ENCODE measurements at places on chromosomes 3 and 15.

GRCh38 chr3:151329363-151329762 lies at the start of gene P2RY13:
Gene P2RY13 (minus strand): TSS chr3:151329549. CDS start chr3:151329528, 21 bp downstream.
- no peak for DNase-seq

GRCh38 chr15:38547255-38547997 lies 17.2 kb downstream of the RASGRP1 start:
- DNase-seq = no peak

DNA sequence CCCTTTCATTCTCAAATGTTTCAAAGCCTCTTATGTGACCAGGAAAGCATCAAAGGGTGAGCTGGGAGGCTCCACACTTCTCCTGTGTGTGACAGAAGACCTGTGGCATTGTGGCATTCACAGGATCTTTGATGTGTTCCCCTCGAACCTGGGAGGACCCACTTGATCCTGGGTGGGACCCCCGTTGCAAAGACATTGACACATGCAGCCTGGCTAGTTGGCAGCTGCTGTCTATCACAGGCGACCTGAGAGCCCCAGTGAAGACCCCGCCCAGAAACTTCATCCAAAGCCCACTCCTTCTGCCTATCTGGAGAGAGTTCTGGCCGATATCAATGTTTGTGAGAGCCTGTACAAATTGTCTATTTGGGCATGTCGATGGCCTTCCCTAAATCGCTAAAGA lies 140.4 kb upstream of the ATP2B2 start:
- DNase-seq = no peak

- peak; percentile 28 for DNase-seq
These were observed 69.3 kb downstream of the CHAC1 start for GRCh38 chr15:41022487-41023090.

GRCh38 chr3:138919325-138919724 lies 27.6 kb downstream of the FOXL2 start:
- no peak for DNase-seq

DNA sequence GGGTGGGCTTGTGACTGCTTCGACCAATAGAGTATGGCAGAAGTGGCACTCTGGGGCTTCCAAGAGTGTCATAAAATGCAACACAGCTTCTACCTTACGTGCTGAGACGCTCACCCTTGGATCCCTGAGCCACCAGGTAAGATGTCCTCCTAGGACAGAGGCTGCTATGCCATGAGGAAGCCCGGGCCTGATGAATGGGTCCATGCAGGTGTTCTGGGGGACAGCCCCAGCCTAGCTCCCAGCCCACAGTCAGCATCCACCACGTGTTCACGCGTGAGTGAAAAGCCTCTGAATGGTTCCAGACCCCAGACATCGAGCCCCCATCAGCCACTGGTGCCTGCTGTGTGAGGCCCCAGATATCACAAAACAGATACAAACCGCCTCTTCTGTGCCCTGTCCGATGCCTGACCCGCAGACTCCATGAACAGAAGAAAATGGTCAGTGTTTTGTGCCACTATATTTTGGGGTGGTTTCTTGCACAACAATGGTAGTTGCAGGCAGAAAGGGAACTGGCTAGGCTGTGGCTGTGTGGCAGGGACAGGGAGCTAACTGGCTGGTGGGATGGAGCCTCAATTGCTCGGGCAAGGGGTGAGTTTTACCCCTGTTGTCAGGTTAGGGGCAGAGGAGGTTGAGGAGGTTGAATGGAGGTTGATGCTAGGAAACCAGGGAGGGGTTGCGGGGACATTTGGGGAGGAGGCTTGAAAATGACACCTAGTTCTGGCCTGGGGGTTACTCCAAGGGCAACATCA lies 92.2 kb downstream of the LINGO1 start:
- DNase-seq = no peak

DNA sequence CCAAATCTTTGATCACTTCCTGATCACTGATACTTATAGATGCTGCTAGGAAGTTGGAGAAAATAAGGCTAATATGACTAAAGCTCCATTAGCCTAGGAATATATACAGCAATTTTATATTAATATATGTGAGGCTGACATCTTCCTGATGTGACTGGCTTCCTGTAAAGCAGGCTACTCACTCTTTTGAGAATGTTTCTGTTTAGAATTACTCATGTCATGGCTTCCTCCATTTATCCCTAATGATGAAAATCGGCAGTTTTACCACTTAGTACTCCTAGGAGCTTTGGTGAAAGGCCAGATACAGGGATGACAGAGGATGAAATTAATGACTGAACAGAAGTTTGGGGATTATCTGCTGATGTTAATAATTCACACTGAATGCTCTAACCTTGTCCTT lies 3.9 kb upstream of the MAP1A start:
- no peak for DNase-seq

- no peak for DNase-seq
These were observed 368.0 kb downstream of the NAALADL2 start for GRCh38 chr3:175227126-175227525.

DNA sequence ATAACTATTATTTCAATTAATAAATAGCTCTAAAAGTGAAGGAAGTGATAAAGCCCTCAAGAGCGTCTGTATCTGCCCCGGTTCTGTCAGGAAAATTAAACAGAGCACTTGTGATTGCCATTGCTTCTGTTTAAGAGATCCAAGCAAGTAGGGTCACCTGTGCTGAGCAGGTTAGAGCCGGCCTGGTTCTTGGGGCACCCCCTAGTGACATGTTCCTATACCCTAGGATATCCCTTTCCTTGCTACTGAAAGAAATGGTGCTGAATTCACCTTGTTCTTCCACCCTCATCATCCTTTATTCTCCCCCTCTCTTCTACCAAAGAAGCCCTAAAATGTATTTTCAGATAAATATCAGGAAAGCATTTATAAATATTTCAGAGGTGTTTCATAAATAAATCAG lies 323.5 kb downstream of the RORA start:
- DNase-seq = no peak

- no peak for DNase-seq
These were observed 339.6 kb upstream of the TBL1XR1 start for GRCh38 chr3:177536873-177537272.

- no peak for DNase-seq
These were observed 26.7 kb downstream of the CGNL1 start for GRCh38 chr15:57403017-57403416.

DNA sequence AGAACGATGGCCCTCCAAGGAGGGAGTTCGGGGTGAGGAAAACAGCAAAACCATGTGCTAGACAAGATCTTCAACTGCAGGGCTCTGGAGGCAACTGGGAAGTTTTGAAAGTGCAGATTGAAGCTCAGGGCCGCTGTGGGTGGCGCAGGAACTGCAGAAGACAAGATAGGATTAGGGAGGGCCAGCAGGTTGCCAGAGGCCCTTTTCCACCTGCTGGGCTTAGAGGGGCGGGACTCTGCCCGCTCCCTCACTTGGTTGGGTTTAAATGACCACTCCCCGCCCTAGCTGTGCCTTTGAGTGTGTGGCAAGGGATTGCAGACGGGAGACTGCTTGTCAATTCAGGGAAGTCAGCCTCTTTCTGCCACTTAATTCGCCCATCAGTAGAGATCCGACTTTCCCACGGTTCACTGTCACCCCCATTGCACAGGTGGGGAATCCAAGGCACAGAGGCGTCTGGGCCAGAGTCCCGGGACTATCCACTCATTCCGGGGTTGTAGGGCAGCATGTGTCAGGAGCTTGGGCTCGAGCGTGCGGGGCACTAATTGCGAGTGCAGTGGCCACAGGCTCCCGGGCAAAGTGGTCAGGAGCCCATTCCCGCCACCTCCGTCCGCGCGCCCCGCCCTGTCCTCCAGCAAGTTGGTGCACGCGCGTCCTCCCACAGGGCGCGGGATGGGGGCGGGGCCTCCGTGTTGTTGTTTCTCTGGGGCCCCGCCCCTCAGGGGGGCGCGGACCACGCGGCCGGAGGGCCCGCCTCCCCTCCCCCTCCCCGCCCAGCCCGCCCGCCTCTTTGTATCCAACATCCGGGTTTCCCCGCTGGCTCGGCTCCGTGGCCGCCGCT lies at the start of gene ACVR2B:
TSS of gene ACVR2B (plus strand) at position 816 of the 838 bp plus-strand sequence. CDS start 433 bp downstream, outside the sequence.
- DNase-seq = peak; percentile 79

DNA sequence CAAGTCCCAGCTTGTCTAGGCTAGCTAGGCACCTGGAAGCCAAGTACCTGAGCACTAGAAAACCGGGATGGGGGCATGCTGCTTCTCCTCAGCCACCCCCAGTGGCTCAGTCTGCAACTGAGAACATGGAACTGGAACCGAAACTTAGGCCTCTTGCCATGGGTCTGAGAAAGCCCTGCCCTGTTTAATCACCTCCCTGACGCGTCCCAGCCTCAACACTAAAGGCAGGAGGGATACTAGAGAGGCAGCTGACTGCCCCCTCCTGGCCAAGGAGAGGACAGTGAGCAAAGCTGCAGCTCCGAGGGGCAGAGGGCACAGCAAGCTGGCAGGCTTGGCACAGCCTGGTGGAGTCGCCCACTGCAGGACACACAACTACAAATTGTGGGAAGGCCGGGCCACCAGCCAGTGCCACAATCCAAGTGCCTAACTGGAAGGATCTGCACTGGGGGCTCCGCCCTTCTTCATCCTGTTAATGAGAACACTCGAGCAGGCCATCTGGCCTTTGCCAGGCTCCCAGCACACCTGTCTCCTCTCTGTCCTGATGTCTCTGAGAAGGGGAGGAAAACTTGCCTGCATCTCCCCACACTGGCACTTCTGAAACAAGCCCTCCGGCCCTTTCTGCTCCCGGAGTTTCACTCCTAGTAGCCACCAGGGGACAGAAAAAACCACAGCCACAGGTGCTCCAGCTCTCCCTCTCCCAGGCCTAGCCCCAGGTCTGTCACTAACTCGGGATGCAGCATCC lies 53.7 kb downstream of the BDH1 start:
- peak; percentile 76 for DNase-seq

DNA sequence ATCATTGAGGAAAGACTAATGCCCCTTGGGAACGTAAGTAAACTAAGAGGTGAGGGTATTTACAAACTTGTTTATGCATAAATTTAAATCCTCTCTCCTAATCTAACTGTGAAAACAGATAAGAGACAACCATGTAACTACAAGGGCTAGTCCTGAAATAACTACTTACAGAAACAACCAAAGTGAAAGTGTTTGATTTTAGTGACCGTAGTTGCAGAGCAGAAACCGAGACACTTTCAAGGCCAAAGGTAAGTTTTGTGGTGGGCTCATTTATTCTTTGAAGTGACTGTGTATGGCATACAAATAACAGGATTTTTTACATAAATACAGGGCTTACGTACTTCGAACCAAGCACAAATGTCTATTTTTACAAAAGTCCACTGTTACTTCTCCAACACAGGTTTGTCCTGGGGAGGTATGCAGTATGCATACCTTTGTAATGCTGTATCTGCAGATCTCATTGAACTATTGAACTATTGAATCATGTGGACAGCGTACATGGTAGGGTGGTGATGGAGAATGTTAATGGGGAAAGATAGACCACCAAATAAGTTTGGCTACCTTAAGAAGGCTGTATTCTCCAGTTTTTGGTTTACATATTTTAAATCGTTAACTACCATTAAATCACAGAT lies 99.6 kb upstream of the RBMS3 start:
- DNase-seq = no peak

- no peak for DNase-seq
These were observed 34.4 kb downstream of the CASR start for GRCh38 chr3:122217901-122218300.

GRCh38 chr15:29887721-29888120 lies 65.5 kb upstream of the TJP1 start:
- no peak for DNase-seq

DNA sequence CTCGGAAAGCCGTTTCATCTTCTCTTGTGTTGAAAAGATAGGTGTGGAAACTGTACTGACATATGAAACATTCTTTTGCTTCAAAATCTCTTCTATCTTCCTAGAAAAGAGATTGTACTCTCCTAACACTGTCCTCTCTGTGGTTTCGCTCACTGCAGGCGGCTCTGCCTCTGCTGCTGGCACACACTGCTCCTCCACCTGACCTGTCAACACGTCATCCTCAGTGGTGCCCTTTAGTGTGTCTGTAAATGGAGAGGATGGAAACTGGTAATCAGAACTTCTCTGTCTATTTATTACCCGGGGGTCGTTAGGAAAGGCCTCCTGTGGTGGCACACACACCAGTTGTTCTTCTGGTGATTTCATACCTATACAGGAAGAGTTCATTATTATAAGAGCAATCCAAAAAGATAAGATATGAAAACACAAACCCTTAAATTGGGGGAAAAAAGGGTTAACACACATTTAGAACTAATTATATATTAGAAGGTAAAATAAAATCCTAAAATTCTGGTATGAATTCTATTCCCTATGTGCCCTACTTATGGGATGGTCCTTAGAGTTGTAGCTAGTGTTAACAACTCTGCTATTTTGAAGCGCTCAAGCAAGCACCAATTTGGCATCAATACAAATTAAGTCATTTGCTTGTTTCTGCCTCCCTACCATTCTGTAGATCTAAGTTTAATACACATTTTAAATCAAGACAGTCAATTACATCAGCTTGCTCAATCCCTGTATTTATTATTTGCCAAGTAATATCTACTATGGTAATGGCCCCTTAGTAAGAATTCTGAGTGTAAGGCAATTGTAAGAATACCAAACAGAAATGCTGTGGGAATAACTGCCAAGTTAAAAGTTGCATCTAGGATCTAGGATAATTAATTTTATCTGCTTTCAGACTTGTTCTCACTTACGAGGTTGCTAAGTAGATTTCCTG lies 49.2 kb downstream of the TASOR start:
- no peak for DNase-seq

DNA sequence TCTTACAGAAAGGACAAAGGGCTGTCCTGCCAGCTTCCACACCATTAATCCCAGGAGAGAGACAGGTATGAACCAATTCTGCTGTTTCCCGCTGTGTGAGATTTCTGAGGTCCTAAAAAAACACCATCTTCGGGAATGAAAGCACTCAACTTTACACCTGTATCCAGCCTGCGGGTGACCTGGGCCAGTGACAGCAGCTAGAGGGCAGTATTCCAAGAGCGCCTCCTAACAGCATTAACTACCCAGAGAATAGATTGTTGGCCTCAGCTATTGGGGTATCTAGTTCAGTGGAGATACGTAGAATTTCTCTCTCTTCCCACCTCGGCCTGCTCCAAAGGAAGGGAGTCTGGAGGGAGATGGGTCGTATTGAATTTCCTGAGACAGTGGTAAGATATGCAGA lies 55.1 kb downstream of the WDR76 start:
- DNase-seq = peak; percentile 40

- no peak for DNase-seq
These were observed 105.6 kb upstream of the TGFBR2 start for GRCh38 chr3:30500666-30501399.

DNA sequence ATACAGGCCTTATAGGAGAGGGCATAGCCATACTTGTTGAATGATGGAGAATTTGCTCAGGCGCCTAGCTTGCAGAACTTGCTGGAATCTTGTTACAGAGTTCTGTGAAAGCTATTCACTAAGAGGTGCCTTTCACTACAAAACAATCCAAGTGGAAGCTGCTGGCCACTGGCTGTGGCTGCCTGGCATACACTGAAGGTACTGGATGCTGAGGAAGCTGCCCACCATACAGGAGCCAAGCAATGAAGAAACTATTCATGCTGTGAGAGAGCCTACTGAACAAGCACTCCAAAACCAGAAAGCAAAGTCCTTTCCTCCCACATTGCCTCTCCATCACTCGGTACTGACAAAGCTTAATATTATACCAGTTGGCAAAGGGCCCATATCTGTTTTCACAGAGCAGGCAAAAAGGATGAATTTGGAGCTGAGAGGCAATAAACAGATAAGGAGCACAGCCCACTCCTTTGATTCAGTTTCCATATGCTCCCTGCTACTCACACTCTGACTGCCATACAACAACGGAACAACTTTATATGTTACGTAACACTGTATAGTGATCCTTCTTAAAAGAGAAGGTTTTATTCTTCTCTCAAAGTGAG lies 192.6 kb upstream of the ALCAM start:
- no peak for DNase-seq

All from HAP-1 (cell line).